ENCODE measurements at places on chromosomes 3 and 15.

- no peak for DNase-seq
These were observed 35.2 kb upstream of the FGD5 start for GRCh38 chr3:14783480-14784086.

GRCh38 chr3:129549006-129549800, 6.2 kb downstream of the H1-8 start:
- DNase-seq = no peak

DNA sequence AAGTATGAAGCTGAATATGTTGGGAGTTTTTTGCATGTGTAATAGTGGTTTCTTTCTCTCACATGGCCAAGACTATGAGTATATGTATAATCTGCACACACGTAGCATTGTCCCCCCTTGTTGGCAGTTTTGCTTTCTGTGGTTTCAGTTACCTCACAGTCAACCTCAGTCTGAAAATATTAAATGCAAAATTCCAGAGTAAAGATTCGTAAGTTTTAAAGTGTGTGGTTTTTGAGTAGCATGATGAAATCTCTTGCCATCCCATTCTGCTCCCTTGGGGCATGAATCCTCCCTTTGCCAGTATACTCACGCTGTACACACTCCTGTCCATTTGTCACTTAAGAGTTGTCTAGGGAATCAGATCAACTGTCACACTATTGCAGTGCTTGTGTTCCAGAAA, 742.0 kb upstream of the CCDC54 start:
- no peak for DNase-seq

DNA sequence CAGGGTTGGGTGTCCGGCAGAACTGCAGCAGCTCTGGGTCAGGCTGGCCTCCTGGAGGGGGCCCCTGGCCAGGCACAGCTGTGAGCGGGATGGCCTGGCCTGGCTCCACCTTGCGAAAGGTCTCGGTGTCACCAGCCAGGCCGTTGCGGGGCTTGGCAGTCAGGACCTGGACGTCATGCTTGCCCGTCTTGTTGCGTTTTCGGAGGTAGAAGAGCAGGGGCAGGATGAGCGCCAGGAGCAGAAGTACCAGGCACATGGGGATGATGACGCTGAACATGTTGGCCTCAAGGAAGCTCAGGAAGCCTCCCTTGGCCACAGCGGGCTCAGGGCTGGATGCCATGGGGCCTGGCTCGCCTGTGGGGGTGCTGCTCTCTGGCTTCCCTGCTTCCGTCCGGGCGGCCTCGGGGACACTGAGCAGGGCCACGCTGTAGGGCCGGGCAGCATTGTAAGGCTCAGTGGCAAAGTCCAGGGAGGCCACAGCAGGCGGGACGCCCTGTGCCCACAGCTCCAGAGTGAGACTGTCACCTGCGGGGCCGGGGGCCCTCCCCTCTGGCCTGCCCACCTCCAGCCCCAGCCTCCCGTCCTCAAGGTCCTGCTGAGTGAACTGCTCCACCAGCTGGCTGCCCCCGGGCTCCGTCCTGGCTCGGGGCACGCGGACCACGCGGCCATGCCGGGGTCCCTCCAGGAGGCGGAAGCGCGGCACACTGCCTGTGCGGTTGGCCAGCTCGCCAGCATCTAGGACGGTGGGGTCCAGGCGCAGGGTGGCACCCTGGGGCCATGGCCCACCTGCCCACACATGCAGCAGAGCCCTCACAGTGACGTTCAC, 28.1 kb downstream of the SNX33 start:
- no peak for DNase-seq

- no peak for DNase-seq
These were observed 4.7 kb downstream of the ITPR1 start for GRCh38 chr3:4497843-4498324.

GRCh38 chr3:11721479-11721878, 77.8 kb upstream of the VGLL4 start:
- DNase-seq = no peak

DNA sequence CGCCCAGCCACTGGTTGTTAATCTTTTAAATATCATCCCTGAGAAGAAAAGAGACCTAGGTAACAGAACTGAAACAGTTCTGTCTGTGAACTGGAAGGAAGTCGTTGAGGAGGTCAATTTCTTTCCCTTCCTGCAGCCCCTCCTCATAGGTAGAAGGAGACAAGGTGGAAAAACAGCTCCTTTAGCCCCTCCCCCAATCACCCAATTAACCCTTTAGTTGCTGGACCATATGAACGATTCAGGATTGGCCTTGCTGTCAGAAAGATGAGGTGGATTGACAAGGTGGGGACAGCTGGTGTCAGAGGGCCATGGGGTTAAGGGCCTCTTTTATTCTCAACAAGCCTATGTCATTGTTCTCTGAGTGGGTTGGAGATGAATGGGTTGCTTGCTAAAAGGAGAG, 36.0 kb upstream of the ZNF445 start:
- DNase-seq = no peak

DNA sequence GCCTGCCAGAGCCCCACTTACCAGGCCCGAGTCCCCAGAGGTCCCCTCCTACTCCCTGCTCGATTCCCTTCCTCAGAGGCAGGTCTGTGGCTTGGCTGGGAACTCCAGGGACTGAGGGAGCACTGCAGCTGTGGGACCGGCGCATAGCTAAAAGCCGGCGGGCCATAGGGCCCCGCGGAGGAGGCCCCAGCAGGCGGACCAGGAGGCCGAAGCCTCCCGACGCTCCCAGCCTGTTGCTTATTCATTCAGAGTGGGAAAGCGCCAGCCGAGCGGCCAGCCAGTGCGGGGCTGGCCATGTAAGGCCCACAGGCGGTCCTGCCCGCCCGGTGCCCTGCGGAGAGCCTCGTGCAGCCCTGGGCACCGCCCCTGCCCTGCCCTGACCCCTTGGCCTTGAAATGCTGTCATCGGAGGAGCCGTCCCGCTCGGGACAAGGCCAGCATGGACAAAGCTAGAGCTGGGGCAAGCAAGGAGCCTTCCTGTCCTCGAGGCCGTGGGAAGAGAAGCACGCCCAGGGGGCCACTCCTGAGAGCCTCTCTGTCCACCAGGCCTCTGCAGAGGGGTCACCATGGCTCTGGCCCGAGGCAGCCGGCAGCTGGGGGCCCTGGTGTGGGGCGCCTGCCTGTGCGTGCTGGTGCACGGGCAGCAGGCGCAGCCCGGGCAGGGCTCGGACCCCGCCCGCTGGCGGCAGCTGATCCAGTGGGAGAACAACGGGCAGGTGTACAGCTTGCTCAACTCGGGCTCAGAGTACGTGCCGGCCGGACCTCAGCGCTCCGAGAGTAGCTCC, at the start of gene LOXL1:
LOXL1 (plus strand) TSS at position 244 of the 784 bp plus-strand sequence; CDS start at position 566, 322 bp downstream.
- no peak for DNase-seq

GRCh38 chr3:46029953-46030543, 2.8 kb upstream of the XCR1 start:
- peak; percentile 9 for DNase-seq

- peak; percentile 72 for DNase-seq
These were observed 130.2 kb downstream of the CHSY1 start for GRCh38 chr15:101121511-101122090.

GRCh38 chr15:42387603-42388002, 28.3 kb downstream of the CAPN3 start:
- no peak for DNase-seq

DNA sequence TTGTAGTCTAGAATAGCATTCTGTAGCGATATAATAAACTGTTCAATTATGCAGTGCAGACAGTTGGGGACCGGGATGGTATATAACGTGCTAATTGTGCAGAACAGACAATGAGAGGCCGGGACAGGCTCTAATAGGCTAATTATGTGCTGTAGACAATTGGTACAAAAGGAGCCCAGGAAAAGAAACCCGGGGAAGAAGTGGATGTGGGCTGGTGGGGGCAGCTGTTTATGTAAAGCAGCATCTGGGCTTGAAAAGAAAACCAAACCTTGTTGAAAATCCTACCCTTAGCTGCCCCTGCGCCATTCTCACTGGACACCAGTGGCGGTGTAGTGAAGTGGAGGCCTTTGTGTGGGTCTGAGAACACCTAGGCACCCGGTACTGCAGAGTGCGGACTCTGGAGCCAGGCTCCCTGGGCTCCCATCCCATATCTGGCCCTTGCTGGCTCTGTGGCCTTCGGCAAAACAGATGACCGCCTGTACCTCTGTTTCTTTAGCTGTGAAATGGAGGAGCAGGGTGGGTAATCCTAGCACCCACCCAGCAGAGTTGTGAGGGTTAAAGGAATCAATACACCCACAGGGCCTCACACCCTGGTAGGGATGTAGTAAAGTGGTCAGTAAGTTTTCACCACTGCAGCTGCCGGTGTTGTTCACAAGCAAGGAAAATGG, 51.5 kb downstream of the CMTM6 start:
- no peak for DNase-seq

GRCh38 chr3:132622761-132623160, 25.7 kb downstream of the ACKR4 start:
- no peak for DNase-seq

- no peak for DNase-seq
These were observed 26.8 kb downstream of the KLHDC8B start for GRCh38 chr3:49198161-49198560.

DNA sequence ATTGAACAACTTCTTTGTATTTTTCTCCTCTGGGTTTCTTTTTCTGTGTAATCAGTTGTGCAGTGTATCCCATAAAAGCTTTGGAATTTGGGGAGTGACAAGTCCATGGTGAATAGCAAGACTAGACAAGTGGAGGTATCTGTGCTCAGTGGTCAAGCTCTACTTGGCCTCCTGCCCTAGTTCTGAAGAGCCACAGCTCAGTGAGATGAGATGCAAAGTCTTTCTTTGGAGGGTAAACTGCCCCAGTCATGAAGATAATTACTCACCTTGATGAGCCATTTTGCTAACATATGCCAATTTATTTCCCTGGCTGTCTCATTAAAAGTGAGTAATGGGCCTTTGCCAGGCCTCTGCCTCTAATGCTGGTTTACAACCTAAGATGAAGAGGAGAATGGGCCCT, 271.2 kb upstream of the TRIM42 start:
- no peak for DNase-seq

GRCh38 chr15:72231833-72232478, 966 bp upstream of the PKM start:
- DNase-seq = peak; percentile 37

DNA sequence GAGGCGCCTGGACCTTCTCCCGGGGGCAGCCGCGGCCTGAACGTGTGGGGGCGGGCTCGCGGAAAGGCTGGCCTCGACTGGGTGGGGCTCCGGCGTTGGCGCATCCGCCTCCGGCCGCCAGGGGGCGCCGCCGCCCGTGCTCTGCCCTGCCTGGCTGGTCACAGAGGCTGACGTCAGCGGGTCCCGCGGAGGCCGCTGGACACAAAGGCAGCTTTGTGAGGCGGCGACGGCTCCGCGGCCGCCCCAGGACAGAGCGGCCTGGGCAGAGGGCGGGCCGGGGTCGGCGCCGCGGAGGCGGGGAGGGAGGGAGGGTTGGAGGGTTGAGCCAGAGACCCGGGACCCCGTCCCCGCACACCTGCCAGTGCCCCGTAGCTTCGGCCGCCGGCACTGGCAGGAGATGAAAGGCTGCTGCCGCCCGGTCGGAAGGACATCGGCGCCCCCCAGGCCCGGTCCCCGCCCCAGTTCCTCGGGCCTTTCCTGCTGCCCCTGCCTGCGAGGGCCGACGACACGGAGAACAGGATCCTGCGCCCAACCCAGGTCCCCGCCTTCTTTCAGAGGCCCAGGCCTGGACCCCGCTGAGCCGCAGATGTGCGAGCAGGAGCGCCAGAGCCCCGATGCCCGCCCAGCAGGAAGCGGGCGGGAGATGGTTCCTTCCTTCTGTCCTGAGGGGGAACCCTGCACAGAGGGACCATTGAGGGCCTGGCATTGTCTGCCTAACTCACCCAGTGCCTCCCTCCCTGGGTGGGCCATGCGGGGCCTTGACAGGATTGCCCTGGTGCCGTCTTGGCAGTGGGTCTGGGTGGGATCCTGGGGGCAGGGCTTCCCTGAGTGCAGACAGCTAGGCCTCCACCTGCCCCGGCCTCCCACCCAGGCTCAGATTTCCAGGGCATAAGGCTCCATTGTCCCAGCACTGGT, 8.7 kb upstream of the SEMA3B start:
- peak; percentile 87 for DNase-seq

GRCh38 chr15:31241888-31242522, 84.6 kb upstream of the KLF13 start:
- no peak for DNase-seq

- DNase-seq = no peak
These were observed 135.0 kb downstream of the IMPG2 start for GRCh38 chr3:101185341-101185740.

DNA sequence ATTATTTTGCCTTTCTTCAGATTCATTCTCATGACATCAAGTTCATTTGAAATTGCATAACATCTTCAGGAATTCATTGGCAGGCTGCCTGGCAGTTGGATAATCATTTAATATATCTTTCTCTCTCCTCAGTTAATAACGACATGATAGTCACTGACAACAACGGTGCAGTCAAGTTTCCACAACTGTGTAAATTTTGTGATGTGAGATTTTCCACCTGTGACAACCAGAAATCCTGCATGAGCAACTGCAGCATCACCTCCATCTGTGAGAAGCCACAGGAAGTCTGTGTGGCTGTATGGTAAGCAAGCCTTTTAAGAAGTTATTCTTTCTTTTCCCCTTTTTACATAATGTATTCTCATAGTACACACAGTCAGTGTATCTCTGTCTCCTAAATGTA, 38.2 kb downstream of the TGFBR2 start:
- DNase-seq = peak; percentile 48

DNA sequence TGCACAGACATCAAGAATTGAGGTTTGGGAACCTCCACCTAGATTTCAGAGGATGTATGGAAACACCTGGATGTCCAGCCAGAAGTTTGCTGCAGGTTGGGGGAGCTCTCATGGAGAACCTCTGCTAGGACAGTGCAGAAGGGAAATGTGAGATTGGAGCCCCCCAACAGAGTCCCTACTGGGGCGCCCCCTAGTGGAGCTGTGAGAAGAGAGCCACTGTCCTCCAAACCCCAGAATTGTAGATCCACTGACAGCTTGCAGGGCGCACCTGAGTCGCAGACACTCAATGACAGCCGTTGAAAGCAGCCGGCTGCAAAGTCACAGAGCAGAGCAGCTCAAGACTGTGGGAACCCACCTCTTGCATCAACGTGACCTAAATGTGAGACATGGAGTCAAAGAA, 34.6 kb upstream of the EPHA6 start:
- DNase-seq = no peak

DNA sequence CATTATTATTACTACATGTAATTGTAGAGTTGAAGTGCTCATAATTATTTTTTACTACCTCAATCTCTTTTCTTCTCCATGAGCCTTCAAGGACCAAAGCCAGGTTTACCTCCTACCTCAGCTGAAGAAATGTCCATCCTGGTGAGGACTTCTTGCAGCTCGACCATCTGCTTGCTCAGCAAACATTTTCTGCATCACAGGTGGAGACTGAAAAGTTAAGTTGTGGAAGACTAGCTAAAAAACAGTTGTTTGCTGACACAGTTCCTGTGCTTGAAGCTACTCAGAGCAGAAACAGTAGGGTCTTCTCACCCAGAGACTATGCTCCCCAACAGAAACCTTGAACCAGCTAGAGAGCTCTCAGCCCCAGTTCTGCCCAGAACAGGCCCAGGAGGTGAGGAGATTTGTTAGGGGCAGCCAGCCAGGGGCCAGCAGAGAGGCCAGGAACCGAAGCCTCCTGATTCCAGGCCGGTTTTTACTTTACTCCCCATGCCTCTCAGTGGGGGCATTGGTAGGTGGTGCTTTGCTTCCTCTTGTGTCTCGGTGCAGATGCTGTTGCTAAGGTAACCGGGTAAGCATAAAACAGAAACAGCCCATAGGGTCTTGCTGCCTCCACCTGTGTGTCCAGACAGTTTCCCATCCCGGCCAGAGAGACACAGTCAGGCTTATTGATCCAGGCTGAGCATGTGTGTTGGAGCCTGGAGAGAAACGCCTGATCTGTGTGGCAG, 54.9 kb downstream of the CCNL1 start:
- DNase-seq = peak; percentile 93

- DNase-seq = no peak
These were observed 63.9 kb downstream of the RBM6 start for GRCh38 chr3:50003824-50004223.

- no peak for DNase-seq
These were observed 276.2 kb downstream of the FEZF2 start for GRCh38 chr3:62097121-62097520.
